ENCODE measurements at places on chromosomes 7 and 10.

GRCh38 chr10:23453465-23453864 lies 14.6 kb downstream of the OTUD1 start:
- DNase-seq: no peak

DNA sequence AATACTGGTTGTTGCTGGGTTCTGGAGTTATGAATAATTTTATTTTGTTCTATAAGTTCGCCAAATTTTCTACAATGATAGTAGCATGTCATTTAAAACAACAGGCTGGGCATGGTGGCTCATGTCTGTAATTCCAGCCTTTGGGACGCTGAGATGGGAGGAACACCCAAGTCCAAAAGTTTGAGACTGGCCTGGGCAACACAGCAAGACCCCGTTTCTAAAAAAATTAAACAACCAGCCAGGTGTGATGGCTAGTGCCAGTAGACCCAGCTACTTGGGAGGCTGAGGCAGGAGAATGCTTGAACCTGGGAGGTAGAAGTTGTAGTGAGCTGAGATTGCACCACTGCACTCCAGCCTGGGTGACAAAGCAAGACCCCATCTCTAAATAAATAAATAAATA lies 347.7 kb downstream of the PARD3 start:
- DNase-seq: no peak

DNA sequence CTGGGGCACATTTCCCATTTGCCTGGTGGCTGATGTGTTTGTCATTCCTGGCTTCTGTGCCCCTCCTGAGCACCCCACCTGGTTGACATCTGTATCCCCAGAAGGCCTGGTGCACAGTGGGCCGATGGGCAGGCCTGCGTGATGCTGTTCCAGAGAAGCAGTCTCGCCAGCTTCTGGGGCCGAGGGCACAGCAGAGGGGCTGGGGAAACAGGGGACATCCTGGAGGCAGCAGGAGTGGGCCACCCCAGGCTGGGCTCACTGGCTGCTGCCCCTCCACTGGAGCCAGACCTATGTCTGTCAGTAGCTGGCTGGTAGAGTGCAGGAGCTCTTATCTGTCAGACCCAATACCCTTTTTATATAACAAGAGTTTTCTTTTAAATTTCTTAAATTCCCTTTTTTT lies 896 bp upstream of the MYL7 start:
- DNase-seq: no peak

DNA sequence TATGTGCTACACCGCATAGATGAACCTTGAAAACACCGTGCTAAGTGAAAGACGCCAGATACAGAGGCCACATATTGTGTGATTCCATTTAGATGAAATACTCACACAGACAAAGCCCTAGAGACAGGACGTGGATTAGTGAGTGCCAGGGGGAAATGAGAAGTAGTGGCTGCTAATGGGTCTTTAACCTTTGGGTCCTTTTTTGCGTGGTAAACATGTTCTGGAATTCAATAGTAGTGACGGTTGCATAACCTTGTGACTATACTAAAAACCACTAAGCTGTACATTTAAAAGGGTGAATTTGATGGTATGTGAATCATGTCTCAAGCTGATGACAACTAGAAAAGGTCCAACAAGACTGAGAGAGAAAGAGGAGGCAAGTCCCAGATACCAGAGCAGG lies 15.6 kb downstream of the SMKR1 start:
- DNase-seq: no peak

- DNase-seq: no peak
Measured at GRCh38 chr10:88347022-88347421, 236.1 kb downstream of the RNLS start.

- no peak for DNase-seq
Measured at GRCh38 chr7:122310119-122311021, 5.8 kb upstream of the FEZF1 start.

DNA sequence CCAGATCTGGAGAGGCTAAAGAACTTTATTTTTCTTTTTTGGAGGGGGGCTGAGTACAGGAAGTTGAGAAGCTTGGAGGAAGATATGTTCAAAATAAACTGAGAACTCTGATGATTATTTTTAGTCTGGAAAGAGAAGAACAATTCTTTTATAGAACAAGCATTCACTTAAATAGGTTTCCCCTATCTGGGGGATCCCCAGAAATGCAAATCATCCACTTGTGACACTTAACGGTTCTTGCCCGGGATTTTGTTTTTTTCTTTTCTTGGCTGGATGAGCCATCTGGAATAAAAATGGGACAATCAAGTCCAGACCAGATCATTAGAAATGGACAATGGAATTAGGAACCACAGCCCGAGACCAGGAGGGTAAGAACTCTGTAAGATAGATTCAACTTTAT lies 95.9 kb upstream of the EGR2 start:
- no peak for DNase-seq

GRCh38 chr7:44277391-44277790 lies 48.0 kb downstream of the CAMK2B start:
- no peak for DNase-seq

- DNase-seq: no peak
Measured at GRCh38 chr10:19826712-19827111, 10.5 kb downstream of the PLXDC2 start.

- DNase-seq: no peak
Measured at GRCh38 chr10:8386781-8387180, 332.3 kb downstream of the GATA3 start.

GRCh38 chr7:131482800-131483199 lies 73.6 kb downstream of the PODXL start:
- DNase-seq: no peak

- no peak for DNase-seq
Measured at GRCh38 chr10:59012839-59013238, 163.6 kb upstream of the PHYHIPL start.

- no peak for DNase-seq
Measured at GRCh38 chr7:101126651-101127459, at the start of gene SERPINE1. SERPINE1 (plus strand) TSS chr7:101127104; CDS start chr7:101128394, 1,290 bp downstream.

- DNase-seq: no peak
Measured at GRCh38 chr10:4141471-4141870, 356.5 kb upstream of the KLF6 start.

- DNase-seq: no peak
Measured at GRCh38 chr7:124089621-124090020, 56.8 kb upstream of the TMEM229A start.

DNA sequence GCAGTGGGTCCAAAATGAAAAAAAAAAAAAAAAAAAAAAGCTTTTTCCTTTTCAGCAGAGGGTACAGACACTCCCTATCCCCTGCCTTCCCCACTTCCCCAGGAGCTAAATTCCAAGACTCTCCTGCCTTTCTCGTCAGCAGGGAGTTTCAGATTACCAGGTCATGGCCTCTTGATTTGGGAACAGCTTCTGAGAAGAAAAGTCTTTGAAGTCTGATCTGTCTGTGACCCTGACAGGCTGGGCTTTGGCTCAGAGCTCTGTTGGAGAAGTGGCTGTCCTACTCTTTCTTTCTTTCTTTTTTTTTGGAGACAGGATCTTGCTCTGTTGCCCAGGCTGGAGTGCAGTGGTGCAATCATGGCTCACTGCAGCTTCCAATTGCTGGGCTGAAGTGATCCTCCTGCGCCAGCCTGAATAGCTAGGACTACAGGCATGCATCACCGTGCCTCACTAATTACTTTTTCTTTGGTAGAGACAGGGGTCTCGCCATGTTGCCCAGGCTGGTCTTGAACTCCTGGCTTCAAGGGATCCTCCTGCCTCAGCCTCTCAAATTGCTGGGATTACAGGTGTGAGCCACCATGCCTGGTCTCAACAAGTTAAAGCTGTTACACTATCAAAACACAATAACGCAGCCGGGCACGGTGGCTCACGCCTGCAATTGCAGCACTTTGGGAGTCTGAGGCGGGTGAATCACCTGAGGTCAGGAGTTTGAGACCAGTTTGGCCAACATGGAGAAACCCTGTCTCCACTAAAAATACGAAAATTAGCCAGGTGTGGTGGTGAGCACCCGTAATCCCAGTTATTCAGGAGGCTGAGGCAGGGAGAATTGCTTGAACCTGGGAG lies 59.9 kb downstream of the COL26A1 start:
- no peak for DNase-seq

DNA sequence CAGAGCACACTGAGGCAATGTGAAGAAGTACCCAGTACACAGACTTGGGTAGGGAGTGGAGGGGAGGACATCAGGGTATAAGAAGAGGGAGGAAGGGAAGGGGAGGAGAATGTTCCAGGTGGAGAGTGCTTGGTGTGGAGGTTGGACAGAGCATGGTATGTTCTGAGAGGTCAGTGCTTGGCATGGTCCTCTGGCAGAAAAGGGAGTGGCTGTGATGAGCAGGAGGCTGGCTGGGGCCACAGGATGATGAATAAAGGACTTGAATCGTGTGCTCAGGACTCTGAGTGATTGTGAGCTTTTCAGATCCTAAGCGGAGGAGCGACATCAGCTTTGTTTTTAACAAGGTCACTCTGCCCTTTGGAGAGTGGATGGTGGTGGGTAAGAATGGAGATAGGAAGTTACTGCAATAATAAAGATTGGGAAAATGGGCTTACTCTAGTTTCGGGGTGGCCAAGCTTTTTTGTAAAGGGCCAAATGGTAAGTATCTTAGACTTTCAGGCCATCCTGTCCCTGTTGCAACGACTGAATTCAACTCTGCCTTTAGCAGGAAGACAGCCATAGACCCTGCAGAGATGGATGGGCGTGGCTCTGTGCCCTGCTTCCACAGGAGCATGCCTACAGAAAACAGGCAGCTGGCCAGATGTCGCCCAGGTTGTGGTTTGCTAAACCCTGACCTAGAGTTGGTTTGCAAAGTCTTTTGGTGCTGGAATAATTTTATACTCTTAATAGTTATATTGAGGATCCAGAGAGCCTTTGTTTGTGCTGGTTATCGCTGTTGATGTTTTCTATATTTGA lies 8.4 kb downstream of the PPP2R2D start:
- no peak for DNase-seq

- no peak for DNase-seq
Measured at GRCh38 chr7:4861673-4862072, at the start of gene PAPOLB. PAPOLB (minus strand) TSS chr7:4862030; CDS start chr7:4861810, 220 bp downstream.

GRCh38 chr7:12941512-12941911 lies 254.1 kb downstream of the ARL4A start:
- DNase-seq: no peak

DNA sequence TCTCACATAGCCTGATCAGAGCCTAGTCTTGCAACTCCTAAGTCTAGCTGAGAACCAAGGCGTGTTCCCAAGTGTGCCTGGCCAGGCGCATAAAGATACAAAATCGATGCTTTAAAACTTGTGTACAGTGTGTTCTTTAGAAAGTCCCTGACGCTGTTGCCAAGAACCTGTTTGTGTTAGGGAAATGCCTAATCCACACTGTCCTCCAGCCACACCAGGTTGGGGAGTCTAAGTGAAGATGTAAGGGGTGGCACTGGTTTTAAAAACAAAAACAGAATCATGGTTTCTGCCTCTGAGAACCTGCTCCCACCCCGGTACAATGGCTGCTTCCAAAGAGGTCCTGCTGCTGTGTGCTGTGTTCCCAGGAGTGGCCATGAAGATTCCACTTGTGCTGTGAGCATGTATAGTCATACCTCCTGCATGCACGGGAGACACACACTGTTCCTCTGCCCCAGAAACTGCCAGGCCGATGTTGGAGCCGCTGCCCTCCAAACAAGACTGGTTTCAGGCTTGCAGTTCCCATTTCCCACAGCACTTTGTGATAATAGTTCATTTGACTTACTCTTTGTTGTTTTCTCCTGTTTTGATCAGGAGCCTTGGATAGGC lies 88.5 kb downstream of the CCNY start:
- DNase-seq: no peak

GRCh38 chr10:49550563-49550962 lies 11.6 kb upstream of the ERCC6 start:
- no peak for DNase-seq

- no peak for DNase-seq
Measured at GRCh38 chr10:8352171-8353075, 297.9 kb downstream of the GATA3 start.

GRCh38 chr7:43750016-43750887 lies 8.2 kb upstream of the BLVRA start:
- no peak for DNase-seq

GRCh38 chr10:12741360-12741804 lies 260.1 kb downstream of the CCDC3 start:
- DNase-seq: no peak

- DNase-seq: no peak
Measured at GRCh38 chr7:138483531-138483930, 23.5 kb downstream of the TRIM24 start.

DNA sequence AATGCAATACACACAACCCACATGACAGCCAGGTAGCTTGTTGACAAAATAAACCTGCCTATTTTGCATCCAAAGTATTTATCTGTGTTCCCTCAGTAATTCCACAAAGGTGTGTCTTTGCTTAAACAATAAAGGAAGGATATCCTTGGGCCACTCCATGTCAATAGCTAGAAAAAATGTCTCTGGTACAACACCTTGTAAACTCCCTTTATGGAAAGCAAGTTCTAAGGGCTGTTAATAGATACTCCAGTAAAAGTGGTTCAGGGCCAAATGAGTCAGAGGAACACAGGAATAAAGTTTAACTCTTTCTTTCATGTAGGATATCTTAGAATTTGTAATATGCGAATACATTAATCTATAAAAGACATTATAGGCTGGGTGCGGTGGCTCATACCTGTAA lies 96.9 kb upstream of the LRRTM3 start:
- no peak for DNase-seq

GRCh38 chr7:36795451-36796021 lies 71.2 kb upstream of the AOAH start:
- no peak for DNase-seq

- no peak for DNase-seq
Measured at GRCh38 chr10:22466763-22467334, 121.6 kb downstream of the SPAG6 start.

DNA sequence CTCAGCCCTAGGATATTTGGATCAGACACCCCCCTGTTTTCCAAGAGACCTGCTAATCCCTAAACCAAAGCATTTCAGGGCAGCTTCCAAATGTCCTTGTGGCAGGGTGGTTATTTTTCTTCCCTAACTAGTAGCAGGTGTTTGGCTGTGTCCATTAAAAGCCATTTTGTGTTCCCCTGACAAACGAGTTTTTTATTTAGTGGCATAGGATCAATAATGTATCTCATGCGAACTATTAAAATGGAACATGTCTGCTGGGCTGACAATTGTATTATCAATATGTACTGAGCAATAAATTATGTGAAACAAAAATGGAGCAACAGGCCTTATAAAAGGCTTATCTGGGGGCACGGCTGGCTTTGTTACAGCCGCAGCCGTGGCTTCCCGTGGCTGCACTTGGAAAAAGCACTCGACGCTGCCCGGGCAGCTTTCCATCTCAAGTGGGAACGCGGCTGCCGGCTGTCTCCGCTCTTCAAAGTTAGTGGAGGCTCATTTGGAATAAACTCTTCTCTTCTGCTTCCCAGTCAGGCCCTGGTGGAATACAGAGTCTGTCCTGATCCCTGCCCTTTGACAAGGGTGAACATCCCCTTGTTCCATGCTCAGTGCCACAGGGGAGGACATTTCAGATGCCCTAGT lies 554.3 kb downstream of the TYW1 start:
- no peak for DNase-seq

DNA sequence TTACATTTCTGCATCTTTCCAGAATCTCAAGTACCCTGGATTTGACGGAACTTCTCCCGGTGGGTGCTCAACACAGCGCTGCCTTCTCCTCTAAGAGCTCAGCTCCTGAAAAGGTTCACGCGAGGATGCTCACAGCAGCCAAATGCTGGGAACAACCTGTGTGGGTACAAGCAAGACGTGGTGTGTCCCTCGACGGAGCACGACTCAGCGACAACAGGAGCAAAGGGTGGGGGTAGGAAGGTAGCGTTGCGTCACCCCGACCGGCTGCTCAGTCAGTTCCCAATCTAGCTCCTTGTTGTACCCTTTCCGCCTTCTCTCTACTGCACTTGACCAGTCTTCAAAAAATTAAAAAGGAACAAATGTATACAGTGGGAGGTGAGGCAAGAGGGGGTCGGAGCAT lies 117.3 kb downstream of the PTPRN2 start:
- DNase-seq: no peak

GRCh38 chr7:81887098-81888090 lies 117.5 kb upstream of the HGF start:
- DNase-seq: no peak
